ENCODE measurements at places on chromosomes 5 and 9.

GRCh38 chr5:68290847-68291246 is 75.3 kb downstream of the PIK3R1 start:
- peaks cover 68% of the 10 kb centered on the region for H3K4me1 ChIP-seq
- H3K4me3 ChIP-seq = no peak overlapping the region
- DNase-seq = no peak
- peaks cover 12% of the 10 kb centered on the region for H3K36me3 ChIP-seq

GRCh38 chr9:121098567-121099198 is 23.9 kb downstream of the CNTRL start:
- peaks cover 1% of the 10 kb centered on the region for H3K36me3 ChIP-seq
- no peak overlapping the region for H3K4me3 ChIP-seq
- H3K4me1 ChIP-seq = peaks cover 1% of the 10 kb centered on the region
- no peaks in the 10 kb centered on the region for H3K27me3 ChIP-seq
- H3K27ac ChIP-seq = no peak overlapping the region
- no peak for DNase-seq

DNA sequence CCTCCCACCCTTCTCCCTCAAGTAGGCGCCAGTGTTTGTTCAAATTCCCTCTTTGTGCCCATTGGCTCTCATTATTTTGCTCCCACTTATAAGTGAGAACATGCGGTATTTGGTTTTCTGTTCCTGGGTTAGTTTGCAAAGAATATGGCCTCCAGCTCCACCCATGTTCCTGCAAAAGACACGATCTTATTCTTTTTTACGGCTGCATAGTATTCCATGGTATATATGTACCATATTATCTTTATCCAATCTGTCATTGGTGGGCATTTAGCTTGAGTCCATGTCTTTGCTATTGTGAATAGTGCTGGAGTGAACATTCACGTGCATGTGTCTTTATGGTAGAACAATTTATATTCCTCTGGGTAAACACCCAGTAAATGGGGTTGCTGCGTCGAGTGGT is 63.0 kb upstream of the OTULINL start:
- H3K4me3 ChIP-seq = no peak overlapping the region
- H3K27me3 ChIP-seq = no peaks in the 10 kb centered on the region
- H3K4me1 ChIP-seq = peaks cover 5% of the 10 kb centered on the region
- H3K36me3 ChIP-seq = peaks cover 9% of the 10 kb centered on the region
- H3K27ac ChIP-seq = no peak overlapping the region
- DNase-seq = no peak

DNA sequence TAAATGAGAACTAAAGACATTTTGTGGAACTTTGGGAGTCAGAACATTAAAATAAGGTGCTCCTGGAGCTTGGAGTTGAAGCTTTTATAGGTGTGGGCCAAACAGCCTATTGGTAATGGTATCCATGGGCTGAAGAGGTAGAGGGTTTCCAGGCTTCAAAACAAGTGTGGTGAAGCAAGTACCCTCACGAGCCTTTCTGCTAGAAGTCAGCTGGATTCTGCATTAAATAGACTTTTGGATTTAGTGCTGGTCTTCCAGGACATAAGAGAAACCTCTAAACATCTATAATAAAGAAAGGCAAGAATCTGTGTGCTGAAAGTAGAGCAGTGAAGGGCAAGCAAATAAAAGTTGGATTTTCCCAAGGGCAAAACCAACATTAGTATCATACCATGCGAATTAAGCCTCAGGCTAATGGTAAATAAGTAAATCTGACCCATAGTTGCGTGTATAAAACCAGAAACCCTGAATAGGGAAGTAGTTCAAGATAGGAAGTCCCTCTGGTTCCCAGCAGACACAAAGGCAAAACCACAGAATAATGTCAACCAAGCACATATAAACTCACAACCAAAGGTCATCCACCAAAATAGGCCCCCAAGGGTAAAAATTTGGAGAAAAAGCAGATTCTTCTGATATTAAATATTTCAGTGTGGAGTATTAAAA is 306.3 kb downstream of the TLE4 start:
- no peak overlapping the region for H3K4me3 ChIP-seq
- H3K4me1 ChIP-seq = peaks cover 51% of the 10 kb centered on the region
- no peak for DNase-seq
- H3K27me3 ChIP-seq = no peaks in the 10 kb centered on the region

DNA sequence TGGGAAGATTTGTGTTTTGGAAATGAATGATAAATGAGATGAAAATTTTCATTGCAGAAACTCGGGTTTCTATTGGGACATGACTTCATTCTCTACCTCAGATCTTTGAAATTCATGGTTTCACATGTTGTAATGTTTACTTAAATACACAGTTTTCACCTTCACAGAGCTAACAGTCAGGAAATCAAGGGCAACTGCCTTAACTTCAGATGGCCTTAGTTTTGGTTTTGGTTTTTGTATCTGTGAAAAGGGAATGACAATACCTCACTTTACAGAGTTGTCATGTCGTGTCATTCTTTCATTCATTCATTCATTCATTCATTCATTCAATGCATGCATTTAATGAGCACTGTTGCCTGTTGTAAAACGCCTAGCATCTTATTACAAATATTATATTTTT is 41.9 kb downstream of the NIM1K start:
- no peaks in the 10 kb centered on the region for H3K4me1 ChIP-seq
- no peaks in the 10 kb centered on the region for H3K36me3 ChIP-seq
- H3K27me3 ChIP-seq = no peaks in the 10 kb centered on the region

GRCh38 chr5:97094579-97095317 is 47.7 kb downstream of the LIX1 start:
- H3K4me1 ChIP-seq = peaks cover 5% of the 10 kb centered on the region
- H3K36me3 ChIP-seq = peaks cover under 1% of the 10 kb centered on the region
- H3K27me3 ChIP-seq = peaks cover 1% of the 10 kb centered on the region
- H3K4me3 ChIP-seq = no peak overlapping the region

DNA sequence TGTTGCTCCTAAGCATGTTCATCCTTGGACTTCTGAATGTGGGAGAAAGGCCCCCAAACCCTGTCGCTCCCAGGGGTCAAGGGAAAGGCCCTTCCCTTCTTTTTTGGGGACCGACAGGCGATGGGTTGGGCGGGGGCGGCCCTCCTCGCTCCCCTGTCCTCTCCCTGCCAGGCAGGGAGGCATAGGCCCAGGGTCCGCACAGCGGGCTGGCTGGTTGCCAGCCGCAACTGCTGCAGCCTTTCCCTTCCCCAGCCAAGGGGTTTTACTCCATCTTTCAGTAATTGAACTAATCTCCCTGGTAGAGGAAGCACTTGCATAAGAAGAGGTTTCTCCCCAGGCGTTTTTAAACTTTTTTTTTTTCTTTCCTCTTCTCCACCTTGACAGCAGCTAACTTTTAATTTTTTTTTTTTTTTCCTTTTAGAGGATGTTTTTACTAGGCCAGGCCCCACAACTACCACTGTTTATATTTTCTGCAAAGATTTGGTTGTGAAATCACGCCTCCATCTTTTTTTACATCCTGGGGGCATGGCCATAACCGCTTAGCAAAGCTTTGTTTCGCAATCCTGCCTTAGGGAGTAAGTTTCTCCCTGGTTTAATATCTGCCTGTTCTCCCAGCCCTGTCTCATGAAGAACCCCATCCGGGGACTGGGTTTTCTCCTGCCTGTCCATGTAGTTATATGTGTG is 216.9 kb upstream of the ZNF608 start:
- peaks cover 6% of the 10 kb centered on the region for H3K4me1 ChIP-seq
- H3K27ac ChIP-seq = no peak overlapping the region
- no peak overlapping the region for H3K4me3 ChIP-seq
- H3K36me3 ChIP-seq = no peaks in the 10 kb centered on the region
- no peak for DNase-seq

DNA sequence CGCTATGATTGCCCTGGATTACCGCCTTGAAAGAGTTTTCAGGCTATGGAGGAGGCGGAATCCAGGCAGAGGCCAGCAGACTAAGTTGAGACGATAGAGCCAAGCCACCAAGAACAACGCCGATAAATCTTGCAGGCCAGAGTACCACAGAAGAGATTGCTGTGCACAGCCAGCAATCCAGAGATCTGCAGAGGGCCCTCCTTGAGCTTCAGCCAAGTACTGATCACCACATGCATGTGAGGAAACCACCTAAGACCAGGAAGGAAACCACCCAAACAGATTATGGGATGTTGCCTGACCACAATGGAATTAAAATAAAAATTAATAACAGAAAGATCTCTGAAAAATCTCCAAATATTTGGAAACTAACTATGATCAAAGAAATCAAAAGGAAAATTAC is 74.9 kb downstream of the GCNT4 start:
- no peaks in the 10 kb centered on the region for H3K36me3 ChIP-seq

- no peaks in the 10 kb centered on the region for H3K36me3 ChIP-seq
- no peak overlapping the region for H3K4me3 ChIP-seq
- no peak for DNase-seq
- H3K4me1 ChIP-seq = no peaks in the 10 kb centered on the region
- H3K27ac ChIP-seq = no peak overlapping the region
Observed at GRCh38 chr5:87770601-87771121, 357.9 kb upstream of the CCNH start.

- H3K36me3 ChIP-seq = no peaks in the 10 kb centered on the region
- H3K4me3 ChIP-seq = peak overlapping the region; percentile 41
- no peaks in the 10 kb centered on the region for H3K27me3 ChIP-seq
- H3K4me1 ChIP-seq = peaks cover 10% of the 10 kb centered on the region
- peak overlapping the region; percentile 23 for H3K27ac ChIP-seq
Observed at GRCh38 chr9:106921341-106921899, 58.5 kb downstream of the ZNF462 start.

GRCh38 chr9:122821278-122821943 is 7.0 kb downstream of the PDCL start:
- peak overlapping the region; percentile 84 for H3K27ac ChIP-seq
- no peak for DNase-seq
- no peak overlapping the region for H3K4me3 ChIP-seq
- H3K27me3 ChIP-seq = no peaks in the 10 kb centered on the region

DNA sequence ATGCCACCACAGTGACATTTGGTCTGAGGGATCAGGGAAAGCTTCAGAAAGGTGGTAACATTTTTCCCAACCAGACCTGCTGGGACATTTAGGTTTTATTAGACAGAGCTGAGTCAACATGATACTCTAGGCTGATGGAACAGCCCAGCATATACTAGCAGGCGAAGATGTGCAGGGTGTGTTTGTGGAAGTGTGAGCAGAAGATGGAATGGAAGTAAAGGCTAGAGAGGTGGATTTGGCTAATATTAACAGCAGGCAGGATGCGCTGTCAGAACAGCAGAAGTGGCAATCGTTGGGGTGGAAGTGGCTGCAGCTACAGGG is 340.6 kb downstream of the ASTN2 start:
- H3K27ac ChIP-seq = no peak overlapping the region
- no peaks in the 10 kb centered on the region for H3K4me1 ChIP-seq
- no peak for DNase-seq
- H3K27me3 ChIP-seq = peaks cover 21% of the 10 kb centered on the region
- H3K4me3 ChIP-seq = no peak overlapping the region

DNA sequence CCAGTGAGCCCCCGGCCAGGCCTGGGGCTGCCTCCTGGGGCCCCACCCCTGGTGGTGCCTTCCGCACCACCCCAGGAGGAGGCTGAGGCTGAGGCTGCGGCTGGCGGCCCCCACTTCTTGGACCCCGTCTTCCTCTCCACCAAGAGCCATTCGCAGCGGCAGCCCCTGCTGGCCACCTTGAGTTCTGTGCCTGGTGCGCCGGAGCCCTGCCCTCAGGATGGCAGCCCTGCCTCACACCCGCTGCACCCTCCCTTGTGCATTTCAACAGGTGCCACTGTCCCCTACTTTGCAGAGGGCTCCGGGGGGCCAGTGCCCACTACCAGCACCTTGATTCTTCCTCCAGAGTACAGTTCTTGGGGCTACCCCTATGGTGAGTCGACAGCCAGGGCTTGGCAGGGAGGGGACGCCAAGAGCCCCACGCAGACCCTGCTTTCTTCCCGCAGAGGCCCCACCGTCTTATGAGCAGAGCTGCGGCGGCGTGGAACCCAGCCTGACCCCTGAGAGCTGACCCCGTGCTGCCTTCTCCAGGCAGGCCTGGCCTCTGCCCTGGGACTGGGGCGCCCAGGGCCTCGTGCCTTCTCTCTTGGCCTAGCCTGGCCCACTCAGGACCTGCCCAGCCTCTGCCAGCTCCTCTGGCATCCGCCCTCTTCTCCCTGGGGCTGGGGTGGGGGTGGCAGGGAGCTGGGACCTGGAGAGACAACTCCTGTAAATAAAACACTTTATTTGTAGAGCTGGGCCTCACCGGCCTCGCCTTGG is 4.0 kb upstream of the EHMT1 start:
- no peaks in the 10 kb centered on the region for H3K27me3 ChIP-seq
- peaks cover 3% of the 10 kb centered on the region for H3K36me3 ChIP-seq
- no peak for DNase-seq
- H3K4me1 ChIP-seq = peaks cover 31% of the 10 kb centered on the region

GRCh38 chr5:150613991-150614660 is 26.3 kb upstream of the SYNPO start:
- no peaks in the 10 kb centered on the region for H3K4me1 ChIP-seq
- no peak for DNase-seq
- peaks cover 8% of the 10 kb centered on the region for H3K27me3 ChIP-seq
- H3K27ac ChIP-seq = no peak overlapping the region
- no peaks in the 10 kb centered on the region for H3K36me3 ChIP-seq
- H3K4me3 ChIP-seq = no peak overlapping the region

- H3K4me3 ChIP-seq = no peak overlapping the region
- peaks cover 7% of the 10 kb centered on the region for H3K36me3 ChIP-seq
- H3K27ac ChIP-seq = no peak overlapping the region
- H3K4me1 ChIP-seq = no peaks in the 10 kb centered on the region
- no peak for DNase-seq
- no peaks in the 10 kb centered on the region for H3K27me3 ChIP-seq
Observed at GRCh38 chr5:164799391-164799790, 1294.0 kb downstream of the MAT2B start.

DNA sequence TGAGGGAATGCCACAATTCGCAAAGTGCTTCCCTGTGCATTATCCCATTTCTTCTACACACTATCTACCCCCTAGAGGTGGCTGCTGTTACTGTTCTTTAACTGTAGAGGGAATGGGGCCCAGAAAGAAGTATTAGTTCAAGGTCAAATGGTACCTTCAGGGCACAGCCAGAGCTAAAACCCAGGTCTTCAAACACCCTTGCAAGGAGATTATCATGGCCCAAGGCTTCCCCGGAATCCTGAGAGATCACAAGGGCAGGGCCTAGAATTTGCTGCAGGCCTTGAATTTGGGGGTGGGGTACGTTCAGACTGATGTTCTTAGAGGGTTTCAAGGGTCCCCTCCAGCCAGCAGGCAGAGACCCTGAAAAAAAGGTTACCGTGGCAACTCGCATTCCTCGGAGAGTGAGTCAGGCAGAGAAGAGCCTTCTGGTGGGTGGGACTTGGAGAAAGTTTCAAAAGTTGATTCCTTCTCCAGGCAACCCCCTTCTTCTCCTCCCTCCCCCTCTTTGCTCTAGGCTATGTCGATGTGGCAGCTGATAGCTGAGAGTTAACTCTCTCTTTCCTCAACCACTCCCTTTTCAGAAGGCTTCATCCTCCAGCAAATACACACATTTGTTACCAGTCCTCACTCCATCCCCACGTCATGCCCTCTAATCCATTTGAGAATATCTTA is 1.9 kb downstream of the SPARC start:
- peaks cover 14% of the 10 kb centered on the region for H3K4me1 ChIP-seq
- no peak overlapping the region for H3K4me3 ChIP-seq
- H3K36me3 ChIP-seq = no peaks in the 10 kb centered on the region
- peaks cover 20% of the 10 kb centered on the region for H3K27me3 ChIP-seq
- no peak overlapping the region for H3K27ac ChIP-seq
- no peak for DNase-seq

All from naive thymus-derived CD8-positive, alpha-beta T cell (primary cell).